ENCODE measurements at places on chromosomes 12 and 14.

- no peak for ATAC-seq
Measured at GRCh38 chr12:64070454-64070853, 151.6 kb downstream of the KICS2 start.

GRCh38 chr14:35286003-35286600 lies 6.1 kb upstream of the PSMA6 start:
- ATAC-seq, result no peak

DNA sequence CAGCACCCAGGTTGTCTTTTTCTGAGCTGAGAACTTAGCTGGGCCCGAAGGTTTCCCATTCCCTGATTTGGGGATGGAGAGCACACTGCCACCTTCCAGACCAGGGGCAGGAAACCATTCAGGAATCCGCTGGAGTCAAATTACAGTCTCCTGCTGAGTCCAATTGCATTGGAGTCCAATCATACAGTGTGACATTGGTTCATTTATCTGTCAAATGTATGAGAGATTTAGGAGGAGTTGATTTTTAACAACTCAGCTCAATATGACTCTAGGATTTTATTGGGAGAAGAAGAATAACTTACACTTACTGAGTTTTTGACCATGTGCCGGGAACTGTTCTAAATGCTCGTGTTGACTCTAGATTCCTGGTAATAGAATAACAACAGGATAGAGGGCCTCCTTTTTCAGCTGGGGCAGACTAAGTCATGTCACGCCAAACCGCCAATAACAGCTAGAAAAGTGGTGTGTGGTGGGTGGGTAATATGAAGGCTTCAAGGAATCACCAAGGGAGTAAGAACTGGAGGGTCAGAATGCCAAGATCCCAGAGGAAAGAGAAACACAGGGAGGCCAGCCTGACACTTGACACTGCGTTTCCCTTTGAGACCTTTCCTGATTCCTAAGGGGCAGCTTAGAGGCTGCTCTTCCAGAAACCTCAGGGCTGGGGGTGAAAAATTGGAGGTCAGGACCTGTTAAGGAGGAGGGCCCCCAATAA lies 11.5 kb downstream of the SYNDIG1L start:
- ATAC-seq, result no peak

DNA sequence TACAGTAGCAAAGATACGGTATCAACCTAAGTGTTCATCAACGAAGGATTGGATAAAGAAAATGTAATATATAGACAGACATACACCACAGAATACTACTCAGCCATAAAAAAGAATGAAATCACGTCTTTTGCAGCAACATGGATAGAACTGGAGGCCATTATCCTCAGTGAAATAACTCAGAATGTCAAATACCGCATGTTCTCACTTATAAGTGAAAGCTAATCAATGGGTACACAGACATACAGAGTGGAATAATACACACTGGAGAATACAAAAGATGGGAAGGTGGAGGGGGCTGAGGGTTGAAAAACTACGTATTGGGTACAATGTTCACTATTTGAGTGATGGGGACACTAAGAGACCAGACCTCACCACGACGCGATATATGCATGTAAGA lies 1.1 kb downstream of the RACGAP1 start:
- ATAC-seq, result no peak

- no peak for ATAC-seq
Measured at GRCh38 chr12:106566771-106567170, 16.0 kb upstream of the RFX4 start.

DNA sequence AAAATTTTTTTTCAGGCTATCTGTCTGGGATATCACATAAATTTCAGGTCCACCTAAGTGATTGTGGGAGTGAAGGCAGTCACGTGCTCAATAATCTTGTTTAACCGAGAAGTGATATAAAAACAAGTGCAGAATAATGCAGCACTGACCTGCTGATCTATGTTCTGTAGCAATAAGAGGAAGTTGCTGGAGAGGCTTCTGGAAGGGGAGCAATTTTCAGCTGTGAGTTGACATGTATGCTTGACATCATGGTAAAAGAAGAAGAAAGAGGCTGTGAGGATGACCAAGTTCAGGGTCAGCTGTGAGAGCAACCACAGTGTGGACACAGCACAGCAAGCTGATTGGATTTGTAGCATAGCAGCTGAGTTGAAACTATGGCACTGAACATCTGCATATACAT lies 172.0 kb upstream of the PELI2 start:
- no peak for ATAC-seq

- no peak for ATAC-seq
Measured at GRCh38 chr12:60335745-60336144, 739.9 kb downstream of the SLC16A7 start.

DNA sequence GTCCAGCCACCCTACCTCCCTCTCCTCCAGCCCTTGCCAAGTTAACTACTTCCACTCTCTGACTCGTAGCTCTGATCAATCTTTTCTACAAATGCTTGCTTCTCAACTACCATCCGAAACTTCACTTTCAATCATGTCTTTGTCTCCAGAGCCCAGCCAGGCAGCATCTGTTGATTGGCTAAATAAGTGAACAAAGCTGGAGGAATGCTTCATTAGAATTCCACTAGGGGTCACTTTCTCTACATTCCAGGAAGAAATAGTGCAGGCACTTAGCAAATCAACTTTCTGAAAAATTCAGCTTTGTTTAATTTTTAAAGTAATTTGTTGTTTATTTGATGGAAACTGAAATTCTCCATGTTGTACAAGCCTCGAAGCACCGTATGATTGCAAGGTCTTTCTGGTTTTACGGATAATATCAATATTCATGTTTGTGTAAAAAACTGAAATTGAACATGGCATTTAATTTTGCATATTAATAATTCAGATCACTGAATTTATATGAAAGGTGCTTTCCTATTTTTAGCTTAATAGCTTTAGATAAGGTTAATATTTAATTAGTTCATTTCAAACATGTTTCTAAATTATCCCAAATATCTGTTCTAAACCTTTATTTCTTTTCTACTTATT lies 32.4 kb upstream of the HELB start:
- ATAC-seq, result no peak

DNA sequence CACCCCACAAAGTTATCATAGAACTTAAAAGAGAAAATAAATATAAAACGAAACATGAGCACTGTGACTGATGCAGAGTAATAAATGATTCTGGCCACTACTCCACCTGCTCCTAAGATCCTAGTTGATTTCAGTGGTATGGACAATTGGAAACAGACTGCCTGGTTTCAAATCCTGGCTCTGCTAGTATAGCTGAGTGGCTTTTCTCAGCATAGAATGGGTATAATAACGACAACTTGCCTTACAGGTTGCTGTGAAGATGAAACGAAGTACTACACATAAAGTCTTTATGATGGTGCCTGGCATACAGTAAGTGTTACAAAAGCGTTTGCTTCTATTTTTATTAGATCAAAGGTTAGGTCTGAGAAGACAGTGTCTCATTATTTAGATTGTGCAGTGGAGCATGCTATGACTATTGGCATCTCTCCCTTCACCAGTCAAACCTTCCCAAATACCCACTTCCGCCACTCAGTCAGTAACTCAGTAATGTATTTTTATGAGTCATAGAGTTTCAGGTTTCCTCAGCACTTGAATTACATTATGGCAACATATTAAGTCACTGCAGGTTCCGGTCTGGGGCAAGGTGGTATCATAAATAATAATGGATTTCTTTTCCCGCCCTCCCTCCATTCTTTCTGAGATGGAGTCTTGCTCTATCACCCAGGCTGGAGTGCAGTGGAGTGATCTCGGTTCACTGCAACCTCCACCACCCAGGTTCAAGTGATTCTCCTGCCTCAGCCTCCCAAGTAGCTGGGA lies 29.7 kb upstream of the NR2C1 start:
- ATAC-seq, result peak; percentile 97

- no peak for ATAC-seq
Measured at GRCh38 chr14:101246894-101247841, 314.1 kb upstream of the DIO3 start.

DNA sequence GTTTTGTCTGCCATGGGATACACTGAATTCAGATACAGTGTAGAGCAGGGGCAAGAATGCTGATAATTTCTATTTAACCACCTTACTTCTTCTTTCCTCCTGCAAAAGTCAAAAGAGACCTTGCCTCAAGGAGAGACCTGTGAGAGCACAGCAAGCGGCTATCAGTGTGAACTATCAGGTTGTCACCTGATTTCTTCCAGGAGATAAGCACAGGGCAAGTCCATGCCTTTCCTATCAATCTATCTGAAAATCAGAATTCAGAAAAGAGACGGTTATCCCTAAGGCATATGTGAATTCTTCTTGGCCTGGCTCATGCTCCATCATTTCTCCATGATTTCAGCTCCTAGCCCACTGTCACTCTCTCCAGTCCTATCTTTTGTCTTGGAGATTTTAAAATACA lies 128.9 kb upstream of the CCND2 start:
- ATAC-seq, result no peak

DNA sequence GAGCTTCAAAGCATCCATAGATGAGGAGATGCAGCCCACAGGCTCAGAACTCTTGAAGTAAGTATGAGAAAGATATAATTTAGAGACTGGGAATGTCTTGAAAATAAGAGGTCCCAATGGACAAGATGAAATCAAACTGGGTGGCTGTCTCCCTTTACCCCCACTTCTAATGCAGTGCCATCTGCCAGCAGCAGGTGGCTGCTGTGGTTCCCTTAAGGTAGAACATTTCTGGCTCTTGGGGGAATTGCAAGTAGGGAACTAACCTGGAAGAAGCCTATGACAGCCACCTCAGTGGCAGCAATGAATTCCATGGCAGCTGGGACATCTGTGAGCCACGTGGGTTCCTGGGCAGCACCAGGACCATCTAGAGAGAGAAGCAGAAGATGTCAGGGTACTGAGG lies 648 bp downstream of the ERP27 start:
- no peak for ATAC-seq

- peak; percentile 92 for ATAC-seq
Measured at GRCh38 chr12:113196990-113197389, 11.5 kb downstream of the RITA1 start.

DNA sequence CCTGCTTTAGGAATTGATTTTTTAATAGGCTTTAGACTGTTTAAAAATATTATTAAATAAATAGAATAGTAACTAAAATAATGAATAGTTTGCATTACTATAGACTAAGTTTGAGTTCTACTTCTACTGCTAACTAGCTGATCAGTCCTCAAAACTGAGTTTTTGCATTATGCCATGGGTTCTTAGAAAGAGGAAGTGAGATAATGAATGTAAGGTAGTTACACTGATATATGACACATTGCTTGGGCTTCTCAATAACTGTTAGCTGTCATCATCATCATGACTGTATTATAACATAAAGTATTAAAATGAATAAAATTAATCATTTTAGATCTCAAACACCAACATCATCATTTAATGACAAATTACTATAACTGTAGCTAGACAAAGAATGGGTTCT lies 949.7 kb downstream of the TRHDE start:
- ATAC-seq, result no peak

DNA sequence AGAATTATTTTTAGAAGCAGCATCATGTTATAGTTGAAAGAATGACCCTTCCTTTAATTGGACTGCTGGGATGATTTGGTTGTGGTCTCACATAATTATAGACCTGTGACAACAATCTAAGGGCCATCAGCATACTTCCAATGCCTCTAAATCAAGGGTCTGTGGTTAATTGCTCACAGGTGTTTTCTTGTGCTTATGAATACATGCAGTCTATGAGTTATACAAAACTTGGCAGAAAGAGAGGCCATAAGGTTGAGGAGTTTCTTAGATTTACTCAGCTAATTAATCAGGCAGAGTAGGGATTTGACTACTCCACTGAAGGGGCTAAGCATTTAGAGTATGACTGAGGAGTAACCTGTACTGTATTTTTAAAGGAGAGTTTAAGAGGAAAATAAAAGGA lies 37.0 kb upstream of the FRMD6 start:
- ATAC-seq, result peak; percentile 52

GRCh38 chr14:88232771-88233170 lies 90.3 kb downstream of the KCNK10 start:
- ATAC-seq, result no peak

DNA sequence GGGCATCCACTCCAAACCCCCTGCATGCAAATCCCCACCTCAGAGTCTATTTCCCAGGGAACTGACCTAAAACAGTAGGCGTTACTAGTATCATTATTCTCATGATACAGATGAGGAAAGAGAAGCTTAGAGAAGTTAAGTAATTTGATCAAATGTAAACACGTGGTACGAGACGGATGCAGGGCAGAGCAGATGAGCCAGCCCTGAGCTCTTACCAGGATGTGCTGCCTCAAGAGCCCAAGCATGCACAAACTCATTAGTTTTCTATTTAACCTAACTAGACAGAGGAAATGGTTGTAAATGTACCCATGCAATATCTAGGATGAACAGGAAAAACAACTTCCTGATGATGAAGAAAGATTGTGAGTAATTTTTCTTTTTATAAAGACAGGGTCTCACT lies 173.3 kb upstream of the RASSF8 start:
- ATAC-seq, result no peak

DNA sequence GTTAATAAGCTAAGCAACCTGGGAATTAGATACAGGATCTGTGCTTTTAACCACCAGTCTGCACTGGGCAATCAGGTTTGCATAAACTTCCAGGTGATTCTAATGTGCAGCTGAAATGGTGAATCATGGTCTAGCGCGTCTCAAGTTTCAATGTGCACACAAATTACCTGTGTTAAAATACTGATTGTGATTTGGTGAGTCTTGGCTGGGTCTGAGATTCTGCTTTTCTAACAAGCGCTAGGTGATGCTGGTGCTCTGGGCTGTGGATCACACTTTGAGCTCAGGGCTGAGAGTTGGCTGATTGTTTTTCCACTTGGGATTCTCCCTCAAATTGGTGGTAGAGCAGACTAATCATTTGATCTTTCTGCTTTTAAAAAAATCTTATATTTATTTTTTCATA lies 124.8 kb downstream of the C12orf75 start:
- no peak for ATAC-seq

DNA sequence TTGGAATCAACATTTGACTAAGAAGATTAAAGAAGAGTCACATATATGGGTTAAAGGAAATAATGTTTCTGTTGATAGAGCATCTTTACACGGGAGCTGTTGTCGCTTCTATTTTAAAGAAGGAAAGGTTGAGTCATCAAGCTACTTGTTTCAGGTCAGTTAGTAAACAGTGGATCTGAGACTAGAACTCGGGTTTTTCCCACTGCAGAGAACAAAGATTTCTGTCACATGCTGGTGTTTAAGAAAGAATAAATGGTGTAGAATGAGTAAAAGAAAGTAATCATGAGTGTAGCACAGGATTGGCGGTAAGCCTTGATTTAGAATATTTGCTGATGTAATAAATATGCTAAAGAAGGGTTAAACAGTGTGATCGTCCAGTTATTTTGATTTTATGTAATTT lies 455.5 kb downstream of the AEBP2 start:
- peak; percentile 67 for ATAC-seq

DNA sequence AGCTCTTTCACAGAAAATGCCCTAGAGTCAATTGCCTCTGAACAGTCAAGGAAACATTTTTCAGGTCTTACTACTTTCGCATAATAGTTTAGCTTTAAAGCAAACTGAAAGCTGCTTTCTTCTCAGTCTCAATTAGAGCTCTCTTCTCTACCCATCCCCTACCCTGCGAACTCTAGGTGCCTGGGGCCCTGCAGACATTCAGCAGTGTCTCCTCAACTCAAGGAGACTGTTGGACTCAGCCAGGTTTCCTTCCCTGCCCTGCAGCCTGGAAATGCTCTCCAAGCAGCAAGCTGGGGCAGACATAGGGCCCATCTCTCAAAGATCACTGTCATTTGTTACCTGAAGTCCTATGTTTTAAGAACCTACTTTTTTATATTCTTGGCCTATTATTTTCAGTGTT lies 312.5 kb upstream of the PRICKLE1 start:
- ATAC-seq, result no peak

GRCh38 chr12:108040947-108041346 lies 88.1 kb upstream of the WSCD2 start:
- ATAC-seq, result no peak
